Renal cortical epithelial cell (primary cell): ENCODE measurements at places on chromosomes 12 and 14. TPM values are rescaled to one million over a fixed set of nuclear protein-coding genes. Genes with fewer than 3 reads are reported as not detected.

PMEL gene
- total RNA-seq: 1.6 and 1.9 TPM in 2 replicates

ACOT6 gene
- not detected in 2 replicates for total RNA-seq

ARPC3 gene
- 367 and 745 TPM in 2 replicates for total RNA-seq

GRCh38 chr14:35687335-35687939 lies 121.7 kb downstream of the RALGAPA1 start:
- peak; percentile 56 for DNase-seq

DNA sequence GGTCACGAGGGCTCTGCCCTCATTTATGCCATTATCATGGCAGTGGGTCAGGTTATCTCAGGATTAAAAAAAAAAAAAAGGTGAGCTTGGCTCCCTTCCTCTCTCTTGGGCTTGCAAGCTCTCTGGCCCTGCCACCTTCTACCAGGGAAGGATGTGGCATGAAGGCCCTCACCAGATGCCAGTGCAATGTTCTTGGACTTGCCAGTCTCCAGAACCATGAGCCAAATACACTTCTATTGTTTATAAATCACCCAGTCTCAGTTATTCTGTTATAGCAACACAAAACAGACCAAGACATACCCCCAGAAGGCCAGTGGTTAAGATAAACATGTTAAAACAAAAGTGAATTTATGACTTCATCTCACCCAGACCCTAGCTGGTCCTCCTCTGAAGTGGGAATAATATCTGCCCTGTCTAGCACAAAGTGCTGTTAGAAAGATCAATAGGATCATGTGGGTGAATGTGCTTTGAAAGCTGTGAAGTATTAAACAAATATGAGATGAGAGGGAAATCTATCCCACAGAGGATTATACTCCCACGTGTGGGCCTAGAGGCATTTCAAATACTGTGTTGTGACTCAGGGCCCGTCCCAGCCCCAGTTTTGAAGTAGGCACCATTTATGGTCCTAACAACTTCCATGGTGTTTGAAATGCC lies 88.6 kb downstream of the NINJ2 start:
- DNase-seq: no peak

GRCh38 chr12:65121049-65121955 lies at the start of gene WIF1:
Gene WIF1, minus strand, starts transcription at chr12:65121305. Its CDS starts 114 bp downstream, at chr12:65121191.
- no peak for DNase-seq

DNA sequence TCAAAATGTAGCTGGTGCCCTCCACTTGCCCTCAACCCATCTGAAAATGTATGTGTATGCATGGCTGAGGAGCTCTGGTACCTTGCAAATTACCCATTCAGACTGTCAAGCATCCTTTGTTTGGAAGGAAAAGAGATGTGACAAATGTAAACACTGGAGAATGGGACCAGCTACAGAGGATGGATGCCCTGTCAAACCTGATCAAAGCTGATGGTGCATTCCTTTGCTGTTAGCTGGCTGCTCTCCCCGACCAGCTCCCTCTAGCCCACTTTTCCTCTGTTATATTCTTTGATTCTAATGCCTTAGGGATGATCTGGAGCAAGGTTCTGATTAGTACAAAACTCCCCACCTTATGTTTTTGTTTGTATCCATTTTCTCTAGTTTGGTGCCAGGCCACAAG lies 310.3 kb downstream of the C12orf75 start:
- no peak for DNase-seq

- DNase-seq: no peak
These were observed 113.3 kb downstream of the PRMT8 start for GRCh38 chr12:3604286-3604685.

DNA sequence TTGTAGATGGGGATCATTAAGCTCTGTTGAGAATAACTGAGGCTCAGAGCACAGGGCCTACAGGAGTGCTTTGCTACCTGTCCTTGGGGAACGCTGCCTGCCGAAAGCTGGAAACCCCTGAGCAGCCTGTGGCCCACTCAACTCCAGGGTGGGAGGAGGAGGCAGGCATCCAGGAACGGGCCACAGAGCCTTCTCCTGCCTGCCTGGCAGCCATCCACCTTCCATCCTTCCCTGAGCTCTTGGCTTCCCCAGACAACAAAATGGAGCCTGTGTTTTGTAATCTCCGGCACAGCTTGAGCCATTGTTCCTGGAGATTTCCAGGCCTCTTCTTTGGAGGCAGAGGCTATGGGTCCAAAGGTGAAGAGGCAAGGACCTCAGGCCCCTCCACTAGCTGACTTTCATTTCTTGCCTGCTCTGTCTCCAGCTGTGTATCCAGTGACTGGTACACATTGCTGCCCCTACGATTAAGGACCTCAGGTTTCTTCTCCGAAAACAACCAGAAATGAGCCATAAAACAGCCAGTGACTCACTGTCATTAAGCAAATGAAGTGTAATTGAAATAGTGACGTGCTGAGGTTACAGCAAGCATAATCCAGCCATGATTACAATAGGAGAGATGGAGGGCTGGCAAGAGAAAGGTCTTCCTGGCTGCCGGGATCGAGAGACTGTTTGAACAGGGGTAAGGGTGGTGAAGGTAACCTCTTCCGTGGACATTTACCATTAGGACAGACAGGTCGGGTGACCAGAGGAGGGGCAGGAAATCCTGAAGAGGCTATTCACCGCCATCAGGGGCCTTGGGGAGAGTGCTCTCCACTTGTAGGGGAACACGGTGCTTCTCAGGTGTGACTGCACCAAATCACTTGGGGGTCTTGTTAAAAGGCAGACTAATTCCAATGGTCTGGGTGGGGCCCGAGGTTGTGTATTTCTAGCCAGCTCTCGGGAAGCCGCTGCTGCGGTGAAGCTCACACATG lies 56.3 kb upstream of the KCNA5 start:
- DNase-seq: peak; percentile 0

DNA sequence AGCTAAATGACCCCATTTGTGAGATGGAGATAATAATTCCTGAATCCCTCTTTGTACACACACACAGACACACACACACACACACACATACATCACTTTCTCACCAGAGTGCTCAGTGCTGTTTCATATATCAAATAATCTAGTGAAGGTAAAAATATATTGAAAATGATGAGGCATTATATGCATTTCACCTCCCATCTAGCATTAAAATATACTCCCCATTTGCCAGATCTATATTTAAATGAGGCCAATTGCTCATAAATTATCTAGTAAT lies 490.7 kb upstream of the FLRT2 start:
- no peak for DNase-seq

DNA sequence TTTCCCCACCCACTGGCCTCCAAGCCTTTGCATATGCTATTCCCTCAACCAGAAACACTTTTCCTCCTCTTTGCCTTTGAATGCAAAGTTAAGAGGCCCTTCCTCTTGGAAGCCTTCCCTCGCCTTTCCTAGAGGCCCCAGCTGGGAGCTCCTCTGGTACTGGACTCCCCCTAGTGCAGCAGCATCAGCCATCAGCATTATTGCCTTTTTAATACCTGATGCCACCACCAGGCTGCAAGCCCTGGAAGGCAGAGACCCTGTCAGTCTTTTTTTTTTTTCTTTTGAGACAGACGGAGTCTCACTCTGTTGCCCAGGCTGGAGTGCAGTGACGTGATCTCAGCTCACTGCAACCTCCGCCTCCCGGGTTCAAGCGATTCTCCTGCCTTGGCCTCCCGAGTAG lies 19.1 kb upstream of the PLA2G1B start:
- DNase-seq: no peak

DNA sequence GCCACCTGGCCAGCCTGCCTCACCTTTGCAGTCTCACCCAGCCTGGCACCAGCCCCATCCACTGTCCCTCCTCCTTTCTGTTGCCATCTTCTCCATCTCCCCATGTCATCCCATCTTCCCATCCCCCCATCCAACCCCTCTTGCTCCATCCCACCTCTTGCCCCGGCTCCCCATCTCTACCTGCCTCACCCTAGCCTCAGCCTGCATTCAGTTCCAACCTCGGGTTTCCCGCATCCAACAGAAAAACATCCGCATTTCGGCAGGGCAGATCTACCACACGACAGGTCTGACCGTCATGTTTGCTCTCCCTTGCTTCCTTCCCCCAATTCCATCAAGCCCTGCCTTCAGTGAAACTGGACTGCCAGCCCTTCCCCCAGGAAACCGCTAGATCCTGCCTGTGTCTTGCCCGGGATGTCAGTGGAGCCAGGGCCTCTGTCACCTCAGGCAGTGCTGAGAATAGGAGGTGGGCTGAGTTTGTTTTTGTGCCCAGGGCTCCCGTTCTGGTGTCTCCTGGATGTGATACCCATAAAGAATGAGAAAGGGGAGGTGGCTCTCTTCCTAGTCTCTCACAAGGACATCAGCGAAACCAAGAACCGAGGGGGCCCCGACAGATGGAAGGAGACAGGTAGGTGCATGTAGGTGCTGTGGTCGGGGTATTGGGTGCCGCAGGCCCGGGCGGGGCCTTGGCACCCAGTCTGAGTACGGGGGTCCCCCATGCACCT lies 2.5 kb downstream of the KCNH3 start:
- DNase-seq: no peak

GRCh38 chr14:95469134-95469481 lies 47.3 kb downstream of the SYNE3 start:
- DNase-seq: no peak

- DNase-seq: no peak
These were observed 264.2 kb downstream of the TMEM132C start for GRCh38 chr12:128531170-128531569.

- no peak for DNase-seq
These were observed 307.6 kb upstream of the FBXO33 start for GRCh38 chr14:39739796-39740195.

- DNase-seq: peak; percentile 49
These were observed 294.4 kb downstream of the NELL2 start for GRCh38 chr12:44581642-44582242.

DNA sequence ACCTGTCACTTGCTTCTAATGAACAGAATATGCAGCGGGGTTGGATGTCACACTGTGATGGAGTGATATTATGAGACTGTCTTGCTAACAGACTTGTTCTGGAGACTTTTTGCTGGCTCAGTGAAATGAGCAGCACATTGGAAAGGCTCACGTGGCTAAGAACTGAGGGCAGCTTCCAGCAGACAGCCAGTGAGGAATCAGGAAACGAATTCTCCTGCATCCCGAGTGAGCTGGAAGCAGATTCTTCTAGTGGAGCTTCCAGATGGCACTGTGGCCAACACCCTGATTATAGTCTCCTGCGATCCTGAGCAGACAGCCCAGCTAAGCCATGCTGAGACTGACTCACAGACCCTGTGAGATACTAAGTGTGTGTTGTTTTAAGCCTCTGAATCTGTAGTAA lies 16.1 kb upstream of the TSPAN9 start:
- DNase-seq: no peak
